ENCODE measurements at places on chromosomes 2 and 18.
A peak's percentile ranks its signal among the peaks of the same experiment; 100 is the strongest.

DNA sequence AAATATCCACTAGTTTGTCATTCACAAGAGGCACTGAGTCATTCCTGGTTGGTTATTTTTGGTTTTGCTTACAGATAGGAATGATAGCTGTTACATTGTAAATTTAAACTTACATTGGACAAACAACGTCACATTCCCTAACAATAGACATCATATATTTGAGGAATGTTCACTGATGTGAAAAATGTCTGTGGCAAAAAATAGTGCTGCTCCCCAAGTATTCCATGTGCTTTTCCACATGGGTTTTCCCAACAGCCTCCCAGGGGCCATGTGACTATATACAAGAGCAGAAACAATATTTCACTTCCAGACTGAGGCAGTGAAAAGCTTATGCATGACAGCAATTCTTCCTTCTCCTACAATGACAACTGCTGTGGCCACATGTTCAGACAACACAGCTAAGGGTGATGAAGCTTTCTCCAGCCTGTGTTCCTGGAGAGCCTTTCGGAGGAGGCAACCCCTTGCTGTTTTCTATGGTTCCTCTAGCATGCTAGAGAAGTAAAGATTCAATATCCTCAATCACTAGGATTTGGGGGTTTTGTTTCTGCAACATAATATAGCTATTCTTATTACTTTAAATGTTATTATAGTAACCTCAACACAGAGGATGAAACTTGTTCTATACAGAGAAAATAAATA, 202.7 kb downstream of the PTH2R start:
- no peak for DNase-seq

DNA sequence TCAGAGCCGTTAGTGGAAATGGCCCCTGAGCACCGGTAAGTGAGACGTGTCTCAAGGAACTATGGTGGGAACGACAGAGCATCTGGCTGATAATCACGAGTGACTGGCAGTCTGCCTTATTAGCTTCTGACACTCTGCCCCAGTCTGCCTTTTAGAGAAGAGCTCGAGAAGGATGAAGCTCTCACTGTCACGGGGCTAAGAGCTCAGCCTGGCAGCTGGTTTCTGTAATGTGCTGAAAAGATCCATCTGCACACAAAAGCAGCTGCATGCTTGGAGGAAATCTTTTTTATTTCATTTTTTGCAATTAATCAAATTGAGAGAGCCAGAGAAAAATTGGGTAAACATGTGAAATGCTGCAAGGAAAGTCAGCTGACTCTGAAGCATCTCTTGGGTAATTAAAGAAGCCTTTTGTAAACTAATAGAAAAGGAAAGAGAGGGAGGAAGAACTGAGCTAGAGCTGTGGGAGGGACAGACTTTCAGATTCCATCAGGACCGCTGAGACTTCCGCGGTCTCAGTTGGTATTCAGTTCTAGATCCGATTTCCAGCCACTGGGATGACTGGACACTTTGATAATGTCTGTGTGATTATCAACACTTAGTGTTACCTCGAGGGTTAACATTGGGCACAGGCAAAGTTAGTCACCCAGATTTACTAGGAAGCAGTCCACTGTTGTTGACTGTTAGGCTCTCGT, 24.4 kb downstream of the MBP start:
- DNase-seq, result peak; percentile 67

GRCh38 chr2:9300214-9300613, 93.6 kb downstream of the ASAP2 start:
- DNase-seq, result no peak

DNA sequence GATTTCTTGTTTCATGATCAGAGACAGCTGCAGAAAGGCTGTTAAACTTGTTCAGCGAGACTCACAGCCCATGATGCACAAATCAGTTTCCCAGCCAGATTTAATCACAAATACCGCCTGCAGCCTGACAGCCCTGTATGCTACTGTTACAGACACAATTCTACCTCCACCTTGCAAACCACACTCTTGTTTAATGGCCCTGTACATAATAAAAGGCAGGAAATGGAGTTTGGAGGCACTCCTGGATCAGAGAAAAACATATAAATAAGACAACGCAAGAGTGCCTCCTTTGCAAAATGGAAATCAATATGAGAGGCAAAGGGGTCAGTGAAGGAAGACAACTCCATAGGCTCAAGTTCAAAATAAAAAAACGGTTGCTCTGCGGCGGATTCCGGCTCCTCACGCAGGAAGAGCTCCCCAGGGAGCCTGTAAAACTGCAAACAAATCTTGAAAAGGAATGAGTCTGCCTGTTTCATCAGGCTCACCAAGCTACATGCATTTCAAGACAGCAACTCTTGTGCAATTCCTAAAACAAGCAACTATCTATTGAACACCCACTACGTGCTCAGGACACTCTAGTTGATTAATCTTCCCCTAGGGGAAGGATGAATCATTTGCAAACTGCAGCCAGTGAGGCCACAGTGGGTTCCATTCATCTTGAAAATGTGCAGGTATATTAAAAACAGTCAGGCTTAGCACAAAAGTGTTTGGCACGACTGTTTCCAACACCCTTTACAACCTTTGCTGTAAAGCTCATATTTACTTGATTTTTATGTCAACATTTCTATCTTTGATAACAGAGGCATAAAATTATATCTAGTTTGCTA, 37.5 kb downstream of the TBC1D8 start:
- DNase-seq, result peak; percentile 91

- no peak for DNase-seq
These were observed 138.3 kb downstream of the FMNL2 start for GRCh38 chr2:152473151-152473857.

DNA sequence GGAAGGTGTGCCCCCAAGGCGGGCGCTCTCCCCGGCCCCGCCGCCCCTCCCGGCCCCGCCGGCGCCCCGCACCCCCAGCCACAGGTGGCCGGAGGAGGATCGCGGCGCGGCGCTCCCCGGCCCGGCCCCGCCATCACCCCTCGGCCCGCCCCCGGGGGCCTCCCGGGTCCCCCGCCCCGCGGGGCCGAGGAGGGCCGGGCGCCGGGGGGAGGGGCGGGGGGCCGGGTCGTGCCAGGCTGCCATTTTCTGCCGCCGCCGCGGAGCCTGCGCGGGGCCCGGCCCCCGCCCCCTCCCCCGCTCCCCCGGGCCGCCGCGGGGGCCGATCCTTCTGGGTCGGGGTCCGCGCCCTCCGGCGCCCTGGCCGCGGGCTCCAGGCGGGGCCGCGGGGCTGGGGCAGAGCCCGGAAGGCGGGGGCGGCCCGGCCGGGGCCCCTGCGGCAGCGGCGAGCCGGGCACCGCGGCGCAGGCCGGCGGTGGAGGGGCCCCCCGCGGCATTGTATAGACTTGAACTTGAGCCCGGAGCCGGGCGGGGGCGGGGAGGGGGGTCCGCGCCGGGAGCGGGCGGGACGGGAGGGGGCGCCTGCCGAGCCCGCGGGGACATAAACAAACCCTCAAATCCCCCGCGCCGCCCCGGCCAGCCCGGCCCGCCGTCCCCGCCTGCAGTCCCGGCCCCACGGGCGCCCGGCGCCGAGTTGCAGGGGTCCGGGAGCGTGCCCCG, 556 bp downstream of the DNMT3A start:
- DNase-seq, result no peak

DNA sequence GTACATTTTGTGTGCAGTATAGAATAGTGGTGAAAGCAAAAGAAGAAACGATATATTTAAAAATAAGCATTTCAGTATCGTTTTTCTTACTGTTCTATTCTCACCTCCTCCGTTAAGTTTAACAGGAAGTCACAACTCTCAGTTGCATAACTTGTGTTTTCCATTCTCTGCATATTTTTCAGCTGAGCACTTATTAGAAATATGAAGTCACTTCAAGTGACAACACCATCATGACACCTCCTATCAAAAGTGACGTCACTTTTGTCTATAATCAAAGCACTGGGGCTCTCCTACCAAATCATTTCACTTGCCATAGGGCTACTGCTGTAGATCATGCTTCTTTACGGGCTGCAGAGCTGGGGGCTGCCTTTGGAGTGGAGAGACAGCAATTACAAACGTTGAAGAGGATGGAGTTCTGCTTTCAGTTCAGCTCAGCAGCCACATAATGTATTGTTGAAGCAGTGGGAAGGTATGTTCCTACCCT, 36.3 kb downstream of the STAT4 start:
- DNase-seq, result peak; percentile 64

DNA sequence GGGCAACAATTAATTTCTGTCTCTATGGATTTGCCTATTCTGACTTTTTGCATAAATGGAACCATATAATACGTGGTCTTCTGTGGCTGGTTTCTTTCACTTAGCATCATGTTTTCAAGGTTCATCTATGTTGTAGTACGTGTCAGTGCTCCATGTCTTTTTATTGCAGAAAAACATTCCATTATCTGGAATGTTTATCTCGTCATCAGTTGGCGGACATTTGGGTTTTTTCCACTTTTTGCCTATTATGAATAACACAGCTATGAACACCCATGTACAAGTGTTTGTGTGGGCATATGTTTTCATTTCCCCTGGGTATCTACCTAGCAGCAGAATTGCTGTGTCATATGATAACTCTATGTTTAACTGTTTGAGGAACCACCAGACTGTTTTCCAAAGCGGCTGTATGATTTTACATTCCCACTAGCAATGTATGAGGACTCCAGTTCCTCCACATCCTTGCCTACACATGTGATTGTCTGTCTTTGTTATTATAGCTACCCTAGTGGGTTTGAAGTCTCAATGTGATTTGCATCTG, 49.9 kb downstream of the MYO7B start:
- no peak for DNase-seq

GRCh38 chr2:96153991-96154431, 8.8 kb upstream of the DUSP2 start:
- no peak for DNase-seq

GRCh38 chr2:208164951-208165755, 1.8 kb upstream of the CRYGA start:
- no peak for DNase-seq

DNA sequence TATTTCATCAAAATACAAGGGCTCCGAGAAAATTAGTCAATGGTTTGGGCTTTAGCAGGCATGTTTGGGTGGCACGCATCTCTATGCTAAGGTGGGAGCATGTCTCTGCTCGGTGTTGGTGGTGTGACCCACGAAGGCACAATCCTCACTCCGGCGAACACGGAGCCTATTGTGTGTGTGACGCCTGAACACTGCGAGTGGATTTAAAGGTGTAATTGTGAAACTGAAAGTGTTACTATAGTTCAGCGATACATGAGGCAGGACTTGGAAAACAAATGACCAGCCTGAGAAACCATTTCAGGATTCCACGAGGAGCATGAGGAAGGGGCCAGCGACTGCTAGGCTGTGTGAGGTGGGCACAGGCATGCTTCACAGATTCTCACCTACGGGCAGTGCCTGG, 41.7 kb upstream of the LDLRAD4 start:
- DNase-seq, result no peak

DNA sequence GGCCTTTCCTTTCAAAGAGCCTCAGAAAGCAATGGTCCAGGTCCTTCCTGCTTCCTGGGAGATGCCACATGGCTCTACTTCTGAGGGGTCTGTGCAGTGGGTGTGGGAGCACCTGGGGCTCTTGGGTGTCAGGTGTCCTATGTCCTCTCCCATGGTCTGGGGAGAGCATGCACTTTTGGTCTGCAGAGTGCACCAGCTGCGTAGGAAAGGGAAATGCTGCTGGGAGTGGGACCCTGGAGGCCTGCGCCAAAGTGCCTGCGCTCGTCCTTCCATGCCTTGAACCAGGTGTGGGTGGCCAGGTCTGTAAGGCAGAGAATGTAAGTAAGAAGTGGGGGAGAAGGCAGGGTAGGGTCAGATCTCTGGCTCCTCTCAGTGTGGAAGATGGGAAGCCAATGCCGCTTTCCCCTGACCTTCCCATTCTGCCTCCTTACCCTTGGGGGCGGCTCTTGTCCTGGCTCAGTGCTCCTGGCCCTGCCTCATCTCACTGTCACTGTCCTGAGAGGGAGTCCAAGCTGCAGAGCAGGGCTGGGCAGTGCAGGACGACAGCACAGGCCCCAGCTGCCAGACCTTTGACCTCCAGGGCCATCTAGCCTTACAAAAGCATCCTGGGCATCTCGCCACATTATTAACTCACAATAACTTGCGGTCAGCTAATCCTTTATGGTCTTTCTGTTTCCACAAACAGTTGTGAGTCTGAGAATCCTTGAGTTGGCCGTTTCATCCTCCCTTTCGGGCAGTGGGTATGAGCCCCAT, 6.6 kb upstream of the PROM2 start:
- DNase-seq, result no peak

DNA sequence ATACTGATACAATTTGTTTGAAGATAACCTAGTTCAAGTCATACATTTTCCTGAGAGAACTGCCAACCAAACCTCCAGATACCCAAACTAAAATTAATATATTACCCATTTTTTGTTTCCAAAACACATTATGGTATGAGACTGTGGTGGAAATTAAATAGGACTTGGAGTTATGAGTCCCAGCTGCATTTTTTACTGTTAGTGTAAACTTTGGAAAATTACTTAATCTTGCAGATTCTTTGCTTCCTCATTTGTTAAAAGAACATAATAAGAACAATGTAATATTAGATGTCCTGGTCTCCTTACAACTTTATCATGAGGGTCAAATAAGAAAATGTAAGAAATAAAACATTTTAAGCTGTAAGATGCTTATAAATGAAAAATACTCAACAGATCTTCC, 98.2 kb upstream of the TRIB2 start:
- no peak for DNase-seq

DNA sequence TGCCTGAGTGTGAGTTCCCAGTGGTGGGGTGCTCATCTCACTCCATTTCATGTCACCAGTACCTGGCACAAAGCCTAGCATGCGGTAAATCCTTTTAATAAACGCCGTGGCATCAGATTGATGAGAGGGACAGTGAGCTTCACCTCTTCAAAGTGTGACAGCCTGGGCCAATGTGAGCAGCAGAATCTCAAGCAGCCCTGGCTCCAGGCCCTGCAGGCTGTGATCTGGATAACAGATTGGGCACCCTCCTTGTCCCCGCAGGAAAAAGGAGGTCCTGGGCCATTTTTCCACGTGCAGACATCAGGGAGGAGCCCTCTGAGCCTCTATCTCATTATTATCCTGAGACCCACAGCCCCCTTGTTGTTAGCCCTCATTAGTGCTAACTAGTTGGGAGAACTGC, 34.8 kb downstream of the TET3 start:
- no peak for DNase-seq

DNA sequence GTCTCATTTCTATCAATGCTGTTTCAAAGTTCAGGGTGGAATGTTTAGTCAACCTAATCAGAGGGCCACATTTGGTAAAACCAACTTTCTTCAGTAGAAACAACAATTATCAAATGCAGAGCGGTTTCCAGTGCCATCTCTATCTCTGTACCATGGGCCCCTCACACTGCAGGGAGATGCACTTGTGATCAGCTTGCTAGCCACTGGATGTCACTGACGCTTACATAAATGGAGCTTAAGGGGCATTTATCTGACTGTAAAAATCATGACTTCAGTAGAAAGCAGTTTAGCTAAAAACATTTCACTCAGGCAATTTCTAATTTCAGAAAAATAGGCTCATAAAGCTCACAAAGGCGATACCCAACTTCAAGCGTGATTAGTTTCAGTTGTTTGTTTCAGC, 678.0 kb downstream of the ZEB2 start:
- DNase-seq, result no peak

DNA sequence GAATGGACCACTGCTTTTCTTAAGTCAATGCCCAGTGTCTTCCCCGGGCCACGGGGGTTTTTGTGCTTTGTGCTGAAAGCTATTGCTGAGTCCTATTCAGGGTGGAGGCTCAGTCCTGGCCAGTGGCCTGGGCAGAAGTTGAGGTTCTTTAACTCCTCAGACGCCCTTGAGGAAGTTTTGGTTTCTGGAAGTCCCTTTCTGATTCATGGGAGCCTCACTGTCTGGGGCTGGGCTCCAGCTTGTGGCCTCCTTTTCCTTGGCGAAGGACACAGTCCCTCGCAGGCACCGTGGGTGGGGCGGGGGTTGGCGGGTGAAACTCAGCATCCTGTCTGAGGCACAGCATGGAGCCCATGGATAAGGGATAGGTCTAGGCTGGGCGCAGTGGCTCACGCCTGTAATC, 465.2 kb upstream of the HS6ST1 start:
- no peak for DNase-seq

- peak; percentile 60 for DNase-seq
These were observed 81.3 kb downstream of the CERKL start for GRCh38 chr2:181575650-181576025.

Data from KBM-7 (cell line).